ENCODE measurements at places on chromosomes 16 and 17.

DNA sequence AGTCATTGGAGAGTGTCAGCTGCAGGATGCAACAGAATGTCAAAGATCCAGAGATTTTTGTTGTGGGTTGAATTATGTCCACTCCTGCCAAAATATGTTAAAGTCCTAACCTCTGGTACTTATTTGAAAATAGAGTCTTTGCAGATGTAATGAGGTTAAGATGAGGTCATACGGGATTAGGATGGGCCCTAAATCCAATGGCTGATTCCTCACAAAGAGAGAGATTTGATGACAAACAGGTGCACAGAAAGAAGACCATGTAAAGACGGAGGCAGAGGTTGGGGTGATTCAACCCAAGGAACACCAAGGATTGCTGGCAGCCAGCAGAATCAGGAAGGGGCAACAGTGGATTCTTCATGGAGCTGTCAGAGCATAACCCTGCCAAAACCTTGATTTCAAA is 34.5 kb upstream of the USP22 start:
- no peak for DNase-seq

- DNase-seq = peak; percentile 86
Observed at GRCh38 chr16:74623214-74623838, 16.4 kb upstream of the GLG1 start.

- DNase-seq = no peak
Observed at GRCh38 chr16:28555561-28555960, 1.8 kb downstream of the SGF29 start.

- peak; percentile 69 for DNase-seq
Observed at GRCh38 chr17:64161380-64162176, 31.6 kb upstream of the ERN1 start.

DNA sequence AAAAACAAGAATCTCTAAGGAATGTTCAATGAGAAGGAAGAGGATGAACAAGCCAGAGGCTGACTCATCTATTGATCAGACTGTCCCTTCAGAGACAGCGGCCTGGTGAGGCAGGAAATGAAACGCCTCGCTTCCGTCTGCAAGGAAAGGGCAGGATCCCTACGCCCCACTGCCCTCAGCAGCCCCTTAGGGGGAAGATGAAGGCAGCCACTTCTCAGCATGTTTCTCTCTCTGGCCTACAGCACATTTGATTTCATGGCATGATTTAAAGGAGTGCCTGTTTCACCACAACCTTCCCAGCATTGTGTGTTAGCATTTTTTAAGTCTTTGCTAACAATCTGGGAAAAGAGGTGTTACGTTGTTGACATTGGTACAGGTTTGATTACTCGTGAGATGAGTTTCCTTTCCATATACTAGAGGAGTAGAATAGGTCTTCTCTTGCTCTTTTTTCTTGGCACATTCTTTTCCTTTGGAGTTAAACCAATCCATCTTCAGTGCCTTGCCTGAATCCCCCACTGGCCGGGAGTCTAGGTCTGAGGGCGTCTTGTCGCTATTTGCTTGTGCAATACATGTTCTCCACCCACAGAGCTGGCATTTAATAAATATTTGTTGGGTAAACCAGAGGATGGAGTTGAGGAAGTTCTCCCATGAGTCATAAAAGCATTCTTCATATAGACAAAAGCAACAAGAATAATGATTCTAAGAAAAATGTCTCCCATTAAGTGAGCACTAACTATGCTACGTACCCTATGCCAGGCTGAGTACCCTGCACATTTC is 47.4 kb downstream of the RBFOX3 start:
- DNase-seq = no peak

- no peak for DNase-seq
Observed at GRCh38 chr16:59913666-59914065, 1179.5 kb upstream of the GOT2 start.

- no peak for DNase-seq
Observed at GRCh38 chr16:74221828-74222227, 74.8 kb upstream of the PSMD7 start.

DNA sequence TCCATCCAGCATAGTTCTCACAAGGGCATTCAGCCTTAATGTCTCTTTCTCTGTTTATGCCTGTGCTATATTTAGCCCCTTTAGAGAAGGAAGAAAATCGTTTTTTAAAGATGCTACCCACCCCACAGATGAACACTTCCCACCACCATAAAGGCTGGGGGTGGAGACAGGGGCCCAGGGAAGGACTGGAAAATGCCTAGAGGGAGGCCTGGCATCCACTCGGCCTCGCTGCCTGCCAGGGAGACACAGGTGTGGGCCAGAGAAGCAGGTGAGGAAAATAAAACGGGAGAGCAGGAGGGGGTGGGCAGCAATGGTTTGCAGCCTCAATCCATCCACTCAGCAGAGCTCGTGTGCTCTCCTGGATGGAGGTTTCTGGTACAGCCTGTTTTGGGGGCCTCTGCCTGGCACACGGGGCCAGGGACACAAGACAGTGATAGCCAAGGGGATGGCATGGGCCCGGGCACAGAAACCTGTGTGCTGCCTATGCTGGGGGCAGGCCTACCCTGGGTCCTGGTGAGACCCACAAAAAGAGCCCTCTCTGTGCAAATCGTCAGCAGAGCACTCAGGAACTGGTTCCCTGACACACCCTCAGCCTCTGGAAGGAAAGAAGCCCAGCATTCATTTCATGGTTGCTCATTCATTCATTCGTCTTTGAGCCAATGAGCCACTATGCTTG is 121.4 kb downstream of the C16orf78 start:
- no peak for DNase-seq

GRCh38 chr16:49345829-49346228 is 27.8 kb upstream of the C16orf78 start:
- DNase-seq = peak; percentile 23

DNA sequence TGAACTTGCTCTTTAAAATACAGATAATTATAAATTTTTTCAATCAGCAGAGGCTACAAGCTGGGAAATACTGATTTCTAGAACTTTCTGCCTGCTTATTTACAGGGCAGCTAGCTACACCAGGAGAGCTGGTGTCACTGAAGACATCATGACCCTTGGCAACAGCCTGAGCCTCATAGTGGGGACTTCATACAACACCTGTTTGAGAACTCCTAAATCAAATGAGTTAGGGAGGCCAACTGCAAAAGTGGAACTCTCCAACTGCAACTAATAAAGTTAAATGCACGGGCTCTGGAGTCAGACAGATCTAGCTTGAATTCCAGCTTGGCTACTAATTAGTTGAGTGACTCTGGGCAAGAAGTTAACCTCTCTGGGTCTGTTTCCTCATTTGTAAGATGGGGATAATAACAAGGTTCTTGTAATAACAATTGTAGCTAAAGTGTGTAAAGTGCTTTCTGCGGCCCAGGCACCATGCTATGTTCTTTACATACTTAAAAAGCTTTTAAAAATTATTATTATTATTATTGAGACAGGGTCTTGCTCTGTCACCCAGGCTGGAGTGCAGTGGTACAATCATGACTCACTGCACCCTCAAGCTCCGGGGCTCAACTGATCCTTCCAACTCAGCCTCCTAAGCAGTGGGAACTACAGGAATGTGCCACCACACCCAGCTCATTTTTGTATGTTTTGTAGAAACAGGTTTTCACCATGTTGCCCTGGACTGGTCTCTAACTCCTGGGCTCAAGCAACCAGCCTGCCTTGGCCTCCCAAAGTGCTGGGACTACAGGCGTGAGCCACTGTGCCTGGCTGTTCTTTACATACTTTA is 33.4 kb downstream of the VAC14 start:
- DNase-seq = peak; percentile 84

GRCh38 chr16:20976576-20976975 is 76.0 kb downstream of the LYRM1 start:
- no peak for DNase-seq

DNA sequence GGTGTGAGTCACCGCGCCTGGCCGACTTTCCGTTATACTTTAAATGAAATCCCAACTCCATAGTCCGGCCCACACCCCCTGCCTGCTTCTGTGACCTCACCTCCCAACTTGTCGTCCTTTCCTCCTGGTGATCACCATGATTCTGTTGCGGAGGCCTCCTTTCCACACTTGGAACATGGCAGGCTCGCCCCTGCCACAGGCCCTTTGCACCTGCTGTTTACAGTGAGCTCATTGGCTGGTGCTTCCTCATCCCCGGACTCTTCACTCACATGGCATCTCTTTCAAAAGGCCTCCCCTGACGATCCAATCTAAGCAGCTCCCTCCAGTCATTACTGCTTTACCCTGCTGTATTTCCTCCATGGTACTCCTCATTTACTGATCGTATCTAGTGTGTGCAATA is 64.6 kb downstream of the RAP1GAP2 start:
- no peak for DNase-seq

DNA sequence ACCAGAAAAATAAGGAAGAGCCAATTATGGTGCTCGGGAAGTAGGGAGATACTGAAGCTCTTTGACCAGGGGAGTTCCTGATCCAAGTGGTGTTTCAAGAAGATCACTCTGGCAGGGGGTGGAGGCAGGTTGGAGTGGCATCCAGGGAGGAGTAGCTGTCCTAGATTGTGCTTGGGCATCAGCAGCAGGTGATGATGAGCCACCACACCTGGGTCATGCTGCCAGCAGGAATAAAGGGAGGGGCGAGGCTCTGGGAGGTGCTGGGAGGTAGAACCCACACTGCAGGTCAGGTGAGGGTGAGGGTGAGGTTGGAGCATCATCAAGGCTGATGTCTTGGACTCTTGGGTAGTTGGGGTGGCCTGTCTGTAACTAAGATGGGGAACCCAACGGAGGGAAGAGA is 35.4 kb upstream of the ADGRG1 start:
- no peak for DNase-seq

- peak; percentile 86 for DNase-seq
Observed at GRCh38 chr16:53821957-53822625, 118.1 kb downstream of the FTO start.

DNA sequence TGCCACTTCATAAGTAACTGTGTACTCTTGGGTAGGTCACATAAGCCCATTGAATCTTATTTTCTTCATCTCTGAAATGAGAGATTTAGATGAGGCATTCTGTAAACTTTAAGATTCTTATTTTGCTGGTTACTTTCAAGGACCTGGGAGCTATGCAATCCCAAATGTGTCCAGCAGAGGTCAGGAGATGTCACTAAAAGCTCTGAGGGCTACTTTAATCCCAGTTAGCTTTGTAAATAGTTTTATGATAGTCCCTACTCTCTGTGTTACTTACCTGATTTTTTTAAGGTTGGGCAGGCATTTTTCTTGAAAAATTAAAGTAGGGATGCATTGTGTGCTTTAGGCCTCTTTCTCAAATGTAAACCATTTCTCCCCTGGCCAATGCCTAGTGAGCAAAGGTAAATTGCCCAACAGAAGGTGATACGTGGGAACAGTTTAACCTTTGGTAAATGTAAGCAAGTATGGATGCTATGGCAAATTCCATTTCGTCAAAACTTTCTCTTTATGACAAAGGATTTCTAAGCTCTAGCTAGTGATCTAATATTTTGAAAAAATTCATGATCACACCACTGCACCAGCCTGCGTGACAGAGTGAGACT is 57.1 kb upstream of the WSB1 start:
- peak; percentile 79 for DNase-seq

- DNase-seq = no peak
Observed at GRCh38 chr16:30085247-30085646, 6.5 kb downstream of the TBX6 start.

DNA sequence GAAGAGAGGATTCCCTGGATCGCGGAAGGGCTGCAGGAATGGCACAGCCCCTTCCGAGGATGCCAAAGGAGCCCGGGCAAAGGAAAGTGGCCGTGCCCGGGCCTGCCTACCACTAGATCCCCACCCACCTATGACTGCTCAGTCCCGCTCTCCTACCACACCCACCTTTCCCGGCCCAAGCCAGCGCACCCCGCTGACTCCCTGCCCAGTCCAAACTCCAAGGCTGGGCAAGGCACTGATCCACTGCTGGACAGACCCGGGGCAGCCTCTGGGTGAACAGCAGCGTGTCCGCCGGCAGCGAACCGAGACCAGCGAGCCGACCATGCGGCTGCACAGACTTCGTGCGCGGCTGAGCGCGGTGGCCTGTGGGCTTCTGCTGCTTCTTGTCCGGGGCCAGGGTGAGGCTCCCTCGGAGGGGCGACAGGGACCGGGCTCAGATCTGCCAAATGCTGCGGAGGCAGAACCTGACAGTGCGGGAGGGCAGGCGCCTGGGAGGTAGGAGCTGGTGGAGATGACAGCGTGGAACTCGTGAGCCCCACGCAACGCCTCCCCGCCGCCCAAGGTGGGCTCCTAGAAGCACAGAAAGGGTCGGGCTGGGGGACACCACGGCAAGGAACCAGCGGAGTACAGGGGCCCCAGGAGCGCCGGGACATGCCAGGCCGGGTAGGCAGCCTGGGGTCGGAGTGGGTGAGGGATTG is at the start of gene CES2:
Gene CES2, plus strand, starts transcription at position 203 of the 698 bp plus-strand sequence. Its CDS starts 120 bp downstream, at position 323.
- no peak for DNase-seq

DNA sequence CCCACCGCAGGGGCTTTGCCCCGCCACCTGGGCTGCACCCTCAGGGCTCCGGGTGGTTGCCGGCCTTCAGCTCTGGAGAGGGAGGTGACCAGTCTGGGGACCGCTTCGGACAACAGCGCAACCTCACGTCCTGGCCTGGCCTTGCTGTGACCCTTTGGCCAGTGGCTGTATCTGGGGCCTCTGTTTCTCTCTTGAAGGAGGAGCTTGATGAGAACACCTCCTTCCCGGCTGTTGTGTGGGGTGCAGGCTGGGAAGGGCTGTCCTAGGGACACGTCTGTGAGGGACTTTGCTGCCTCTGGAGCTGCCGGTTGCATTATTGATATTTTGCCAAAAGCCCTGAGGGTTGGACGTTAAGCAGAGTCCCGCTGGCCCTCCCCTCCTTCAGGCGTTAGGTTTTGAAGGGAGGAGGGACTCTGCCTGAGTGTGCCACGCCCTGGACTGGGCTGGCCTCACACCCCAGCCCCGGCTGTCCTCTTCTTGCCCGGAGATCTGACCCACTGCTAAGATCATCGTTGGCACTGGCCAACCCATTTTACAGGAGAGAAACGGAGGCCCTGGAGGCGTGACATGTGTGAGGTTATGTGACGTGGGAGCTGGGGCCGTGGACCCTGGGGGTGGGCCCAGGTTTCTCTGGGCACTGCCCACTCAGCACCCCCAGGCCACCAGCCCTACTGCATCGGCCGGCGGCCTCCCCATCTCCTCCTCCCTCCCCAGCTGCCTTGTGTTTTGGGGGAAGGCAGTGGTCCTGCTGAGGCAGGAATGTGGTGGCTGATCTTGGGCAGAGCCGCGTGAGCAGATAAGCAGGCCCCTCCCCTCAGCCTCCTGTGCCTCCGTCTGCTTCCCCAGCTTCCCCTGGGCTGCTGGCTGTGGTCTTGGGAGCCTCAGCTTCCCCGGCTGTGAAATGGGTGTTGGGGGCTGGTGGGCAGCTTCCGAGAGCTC is 8.5 kb downstream of the ZFPM1 start:
- no peak for DNase-seq

GRCh38 chr17:35775583-35775982 is 14.9 kb downstream of the C17orf50 start:
- no peak for DNase-seq

DNA sequence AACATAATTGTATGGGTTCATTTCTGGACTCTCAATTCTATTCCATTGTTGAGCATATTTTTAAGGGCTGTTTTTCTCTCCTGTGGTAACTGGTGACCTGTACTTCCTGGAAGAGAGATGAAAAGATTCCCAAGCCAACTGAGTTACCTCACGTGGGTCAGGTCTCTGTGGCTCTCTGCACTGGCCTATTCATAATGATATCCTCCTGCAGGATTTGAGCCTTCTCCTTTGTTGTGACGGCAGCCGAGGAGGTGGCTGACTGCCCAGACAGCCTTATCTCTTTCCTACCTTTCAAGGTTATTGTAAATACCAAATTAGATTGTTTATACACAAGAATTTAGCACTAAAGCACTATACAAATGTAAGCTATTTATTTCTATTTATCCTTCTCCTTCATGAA is 2.7 kb upstream of the ACE start:
- DNase-seq = no peak

All from trophoblast cell (in vitro differentiated cells and primary cell).